Testis (tissue), 5 donors: ENCODE measurements at places on chromosomes 5 and 9. TPM values are rescaled to one million over a fixed set of nuclear protein-coding genes. Genes with fewer than 3 reads are reported as not detected.

Gene REXO4
- total RNA-seq = 31.5 TPM

Gene TRIM7
- 0.87 TPM for total RNA-seq

Gene SH2D3C
- total RNA-seq = 6.6 TPM

Gene C9orf153
- 10.2 TPM for total RNA-seq

Gene GDA
- 1.7 TPM for total RNA-seq

Gene RUFY1
- 51.2 TPM for total RNA-seq

Gene SMIM33
- not detected for total RNA-seq

Gene ROPN1L
- total RNA-seq = 333 TPM

Gene PCDHA7
- total RNA-seq = 3.8 TPM

Gene RICTOR
- total RNA-seq = 57.7 TPM

Gene CLK4
- 55.1 TPM for total RNA-seq

Gene HAVCR2
- total RNA-seq = 3.1 TPM

Gene LCN1
- not detected for total RNA-seq

Gene PDZD2
- total RNA-seq = 83.9 TPM

Gene CYSRT1
- total RNA-seq = 5.6 TPM

Gene STARD4
- total RNA-seq = 18.0 TPM

Gene GABRA1
- total RNA-seq = not detected

Gene C5orf46
- 5.1 TPM for total RNA-seq

Gene SPATA31A3
- total RNA-seq = 1.9 TPM

Gene LCP2
- total RNA-seq = 11.5 TPM

Gene SLC25A2
- 4.4 TPM for total RNA-seq

Gene CDKN2A
- 20.4 TPM for total RNA-seq

Gene PCDHB2
- 10.2 TPM for total RNA-seq

Gene PCSK1
- total RNA-seq = 0.79 TPM

Gene TRPM6
- 4.2 TPM for total RNA-seq

Gene SOWAHA
- total RNA-seq = 1.3 TPM
